ENCODE measurements at places on chromosomes 1 and 21.

- DNase-seq: no peak
These were observed 333.0 kb downstream of the BRINP3 start for GRCh38 chr1:190144650-190145049.

GRCh38 chr1:112579801-112580510 is 39.0 kb downstream of the ST7L start:
- no peak for DNase-seq

- DNase-seq: no peak
These were observed 105.0 kb downstream of the LEPR start for GRCh38 chr1:65525266-65526048.

DNA sequence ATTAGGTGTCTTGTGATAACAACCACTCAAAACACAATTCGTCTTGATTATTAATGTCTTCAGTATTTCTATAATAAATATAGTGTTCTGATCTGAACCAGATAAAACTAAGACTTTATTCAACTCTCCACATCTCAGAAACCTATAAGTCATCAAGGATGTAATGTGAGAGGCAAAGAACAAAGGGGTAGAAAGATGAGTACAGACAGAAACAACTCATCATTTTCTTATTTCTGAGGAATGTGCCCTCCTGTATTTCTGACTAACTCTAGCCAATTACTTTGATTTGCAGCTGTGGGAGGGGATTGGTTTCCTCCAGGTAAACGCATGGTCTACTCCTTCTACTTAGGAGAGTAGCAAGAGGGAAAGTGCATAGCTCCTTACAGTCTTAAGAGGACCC is 73.7 kb upstream of the ST6GALNAC5 start:
- DNase-seq: no peak

- no peak for DNase-seq
These were observed 123.4 kb downstream of the ETS2 start for GRCh38 chr21:38929142-38929541.
